ENCODE measurements at places on chromosomes 4 and X. TPM values are rescaled to one million over a fixed set of nuclear protein-coding genes. Genes with fewer than 3 reads are reported as not detected.
A peak's percentile ranks its signal among the peaks of the same experiment; 100 is the strongest.

- DNase-seq: no peak
These were observed 230.2 kb upstream of the AGTR2 start for GRCh38 chrX:115940348-115940747.

Gene TACR3
- total RNA-seq: not detected

DNA sequence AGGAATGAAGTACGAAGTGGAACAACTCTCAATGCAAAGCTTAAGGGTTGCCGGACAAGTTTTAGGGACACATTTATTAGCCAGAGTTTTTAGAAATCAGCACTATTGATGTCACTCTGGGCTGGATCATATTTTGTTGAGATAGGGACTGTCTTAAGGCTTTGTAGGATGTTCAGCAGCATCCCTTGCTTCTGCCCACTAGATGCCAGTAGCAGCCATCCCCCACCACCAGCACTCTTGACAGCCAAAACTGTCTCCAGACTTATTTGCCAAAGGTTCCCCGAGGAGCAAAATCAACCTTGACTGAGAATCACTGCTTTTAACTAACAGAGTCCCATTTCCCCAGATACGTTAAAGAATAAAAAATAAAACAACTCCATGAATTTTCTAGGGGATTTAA is 1497.3 kb downstream of the STIM2 start:
- no peak for DNase-seq

GRCh38 chr4:136900696-136901095 is 631.6 kb downstream of the PCDH18 start:
- no peak for DNase-seq

GRCh38 chr4:151874328-151874727 is 113.5 kb upstream of the GATB start:
- no peak for DNase-seq

Gene TLR8
- total RNA-seq: not detected

Gene MAOA
- total RNA-seq: 0.21 TPM

- no peak for DNase-seq
These were observed 117.0 kb downstream of the CBLL2 start for GRCh38 chrX:22389556-22390179.

DNA sequence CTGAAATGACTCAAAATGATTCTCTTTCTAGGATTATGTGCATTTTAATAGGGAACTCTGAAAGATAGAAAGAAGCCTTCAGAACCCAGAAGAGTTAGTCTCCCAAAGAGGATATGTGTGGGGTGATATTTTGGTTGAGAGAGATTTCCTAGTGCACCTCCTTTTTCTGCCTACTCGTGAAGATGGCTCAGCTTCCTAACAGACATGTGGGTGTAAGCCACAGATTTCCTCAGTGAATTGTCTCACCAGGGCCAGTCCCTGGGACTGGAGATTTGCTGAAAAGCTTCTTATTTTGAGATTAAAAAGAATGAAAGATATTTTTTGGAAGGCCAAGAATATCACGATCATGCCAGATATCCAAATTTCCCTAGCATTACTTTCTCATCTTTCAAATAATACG is 42.8 kb downstream of the MAGEB17 start:
- DNase-seq: no peak

Gene MAGEE1
- 5.3 TPM for total RNA-seq

Gene SRPK3
- not detected for total RNA-seq

DNA sequence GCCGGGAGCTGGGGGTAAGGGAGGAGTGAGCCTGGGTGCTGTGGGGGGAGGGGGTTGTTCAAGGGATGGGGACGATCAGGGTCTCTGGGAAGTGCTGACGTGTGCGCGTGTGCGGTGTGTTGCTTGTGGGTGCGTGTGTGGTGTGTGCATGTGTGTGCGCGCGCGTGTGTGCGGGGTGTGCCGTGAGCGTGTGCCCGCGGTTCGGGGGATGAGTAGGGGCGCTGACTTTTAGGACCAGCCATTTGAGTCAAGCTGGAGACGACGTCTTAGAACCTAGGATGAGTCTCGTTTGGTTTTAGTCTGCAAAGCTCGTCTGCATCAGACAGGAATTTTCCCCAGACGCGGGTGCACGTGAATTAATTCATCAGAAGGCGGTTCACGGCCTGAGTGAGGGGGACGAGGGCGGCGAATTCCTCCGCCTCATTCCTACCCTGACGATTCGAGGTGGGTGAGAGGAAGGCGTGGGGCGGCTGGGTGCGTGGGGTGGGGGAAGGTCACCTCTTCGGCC is 950 bp upstream of the TMEM271 start:
- no peak for DNase-seq

GRCh38 chr4:38082424-38083385 is 122.5 kb downstream of the PTTG2 start:
- DNase-seq: no peak

Gene BMP2K
- 18.1 TPM for total RNA-seq

Gene HOPX
- 16.5 TPM for total RNA-seq

GRCh38 chrX:15158350-15158735 is 111.5 kb downstream of the ASB9 start:
- DNase-seq: no peak

DNA sequence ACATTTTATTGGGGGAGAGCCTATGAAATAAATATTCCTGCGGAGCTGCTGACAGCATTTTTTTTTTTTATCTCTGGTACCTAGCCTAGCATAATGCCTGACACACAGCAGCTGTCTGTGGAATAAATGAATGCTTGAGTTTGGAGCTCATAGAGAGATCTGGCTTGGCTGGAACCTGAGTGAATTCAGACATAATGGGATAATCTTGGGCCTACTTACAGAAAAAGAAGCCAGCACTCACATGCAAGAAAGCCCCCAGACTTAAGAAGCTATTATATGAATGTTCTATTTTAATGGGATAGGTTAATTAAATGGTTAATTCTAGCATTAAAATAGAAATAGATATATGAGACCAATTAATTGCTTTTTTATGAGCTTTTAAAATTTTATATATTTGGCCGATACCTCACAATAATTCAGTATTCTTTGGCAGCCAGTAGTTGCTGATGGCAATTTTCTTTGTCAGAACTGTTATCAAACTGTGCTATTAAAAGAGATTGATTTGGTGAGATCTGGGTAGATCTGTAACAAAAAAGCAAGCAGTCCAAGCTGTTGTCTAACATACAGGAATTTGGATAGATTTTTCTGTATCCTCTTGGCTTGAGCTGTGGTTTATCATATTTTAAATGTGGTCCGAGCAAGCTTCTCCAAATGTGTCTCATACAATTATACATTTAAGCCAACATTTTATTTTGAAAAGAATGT is 654.2 kb downstream of the PCDH7 start:
- DNase-seq: no peak

DNA sequence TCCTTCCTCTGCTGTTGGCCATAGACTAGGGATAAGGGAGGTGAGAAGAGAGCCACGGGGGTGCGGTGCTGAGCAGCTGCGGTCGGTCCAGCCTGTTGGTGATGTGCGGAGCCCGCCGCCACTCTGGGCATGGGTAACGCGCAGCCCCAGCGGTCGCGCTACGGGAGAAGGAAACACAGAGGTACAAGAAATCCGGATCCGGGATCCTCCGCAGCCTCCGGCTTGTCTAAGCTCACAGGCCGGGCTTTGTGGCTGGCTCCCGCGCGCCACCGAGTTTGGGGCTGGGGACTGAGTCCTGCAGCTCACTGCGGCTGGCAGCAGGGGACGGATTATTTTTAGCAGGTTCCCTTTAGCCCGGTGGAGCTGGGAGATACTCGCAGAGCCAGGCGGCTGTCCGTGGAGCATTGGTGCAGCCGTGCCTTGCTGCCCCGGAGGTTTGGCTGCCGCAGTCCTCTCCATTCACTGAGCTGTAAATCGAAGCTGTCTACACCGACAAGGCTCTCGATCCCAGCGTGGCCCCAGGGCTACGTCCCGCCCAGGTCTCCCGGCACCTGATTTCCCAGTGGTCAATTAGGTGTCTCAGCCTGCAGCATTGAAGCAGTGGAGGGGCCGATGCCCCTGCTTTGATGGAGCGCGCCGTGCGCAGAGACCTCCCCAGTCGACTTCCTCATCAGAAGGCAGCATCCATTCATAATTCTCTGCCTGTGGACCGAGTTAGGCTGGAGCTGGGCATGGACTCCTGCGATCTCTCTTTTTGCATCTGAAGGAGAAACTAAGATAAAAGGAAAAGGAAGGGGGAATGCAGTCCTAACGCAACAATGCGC is 81.9 kb upstream of the SCML1 start:
- peak; percentile 16 for DNase-seq

Gene F9
- total RNA-seq: not detected

Gene SLC9A6
- total RNA-seq: 10.7 TPM

DNA sequence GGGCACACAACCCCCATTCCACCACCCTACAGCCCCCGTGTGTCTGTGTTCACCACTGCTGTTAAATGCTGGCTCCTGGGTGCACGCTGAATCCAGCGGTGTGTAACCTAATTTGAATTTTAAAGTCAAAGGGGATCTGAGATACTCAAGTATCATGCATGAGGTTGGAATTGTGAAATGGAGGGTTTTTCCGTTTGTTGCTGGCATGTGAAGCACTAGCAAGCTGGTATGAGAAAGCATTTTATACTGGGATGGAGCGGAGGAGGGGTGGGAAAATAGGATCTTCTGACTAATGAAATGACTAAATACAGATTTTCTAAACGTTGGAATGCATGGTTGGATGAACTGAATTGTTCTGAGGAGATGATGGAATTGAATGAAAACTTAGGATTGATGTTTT is 36.9 kb upstream of the FAT1 start:
- DNase-seq: no peak

Gene OPHN1
- total RNA-seq: not detected

- no peak for DNase-seq
These were observed 45.3 kb upstream of the ZMAT1 start for GRCh38 chrX:101977106-101977505.

Gene MAGEB5
- total RNA-seq: not detected

Gene REELD1
- not detected for total RNA-seq

DNA sequence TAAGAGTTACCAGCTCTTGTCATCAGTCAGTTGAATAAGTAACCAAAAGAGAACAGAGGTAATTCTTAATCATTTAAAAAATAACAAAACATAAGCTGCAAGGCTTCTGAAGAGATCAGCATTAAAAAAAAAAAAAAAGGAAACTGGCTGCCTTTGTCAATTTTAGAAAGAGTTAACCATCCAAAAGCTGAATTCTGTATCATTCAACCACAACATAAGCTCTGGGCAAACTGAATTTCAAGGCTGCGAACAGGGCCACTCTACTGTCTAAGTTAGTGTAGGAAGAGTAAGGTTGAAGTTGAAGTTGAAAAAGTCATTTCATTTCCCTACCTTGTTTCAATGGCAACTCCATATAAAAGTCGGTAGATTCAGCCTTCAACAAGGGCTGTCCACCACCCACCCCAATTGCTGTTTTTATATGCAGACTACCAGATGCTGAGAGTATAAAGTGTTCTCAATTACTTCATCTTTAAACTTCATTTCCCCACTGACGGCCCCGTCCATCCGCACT is 1.1 kb upstream of the LIN54 start:
- no peak for DNase-seq

DNA sequence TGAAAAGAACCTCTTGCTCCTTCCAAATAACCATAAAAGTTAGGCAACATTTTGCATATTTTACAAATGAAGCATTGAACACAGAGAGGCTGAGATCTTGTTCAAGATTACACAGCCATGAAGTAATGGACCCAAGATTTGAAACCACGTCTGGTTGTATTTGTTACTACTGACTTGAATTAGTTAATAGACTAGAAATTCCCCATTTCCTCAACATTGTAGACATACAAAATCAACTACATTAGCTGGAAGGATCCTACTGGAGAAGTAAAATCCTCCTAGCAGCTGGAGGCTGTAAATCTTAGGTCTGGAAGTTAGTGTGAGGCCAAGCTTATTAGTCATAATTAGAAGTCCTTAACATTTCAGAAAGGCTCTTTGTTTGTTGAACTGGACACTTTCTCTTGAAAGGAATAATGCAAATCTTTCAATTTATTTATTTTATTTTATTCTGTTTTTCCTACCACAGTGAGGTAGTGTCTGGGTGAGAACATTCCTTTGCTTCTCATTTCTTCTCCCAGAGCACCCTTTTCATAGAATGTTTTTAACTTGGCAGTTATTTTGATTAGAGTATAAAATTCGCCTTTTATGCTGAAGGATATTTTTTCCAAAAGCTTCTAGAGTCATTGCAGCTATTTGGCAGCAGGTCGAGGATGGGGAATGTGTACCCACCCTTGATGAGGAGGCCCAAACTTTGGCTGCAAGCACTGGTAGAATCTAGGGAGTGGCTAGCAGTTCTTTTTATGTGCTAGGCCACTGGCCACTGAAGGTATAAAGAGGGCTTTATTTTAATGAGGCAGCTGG is 62.0 kb upstream of the CLNK start:
- DNase-seq: no peak

Gene FDCSP
- total RNA-seq: not detected

Gene MAGEB2
- not detected for total RNA-seq

GRCh38 chr4:111798840-111799239 is 346.4 kb upstream of the FAM241A start:
- DNase-seq: no peak

Data from activated naive CD8-positive, alpha-beta T cell treated with anti-CD3 and anti-CD28 coated beads for 36 hours (primary cell).